ENCODE measurements at places on chromosomes 3 and 15.

DNA sequence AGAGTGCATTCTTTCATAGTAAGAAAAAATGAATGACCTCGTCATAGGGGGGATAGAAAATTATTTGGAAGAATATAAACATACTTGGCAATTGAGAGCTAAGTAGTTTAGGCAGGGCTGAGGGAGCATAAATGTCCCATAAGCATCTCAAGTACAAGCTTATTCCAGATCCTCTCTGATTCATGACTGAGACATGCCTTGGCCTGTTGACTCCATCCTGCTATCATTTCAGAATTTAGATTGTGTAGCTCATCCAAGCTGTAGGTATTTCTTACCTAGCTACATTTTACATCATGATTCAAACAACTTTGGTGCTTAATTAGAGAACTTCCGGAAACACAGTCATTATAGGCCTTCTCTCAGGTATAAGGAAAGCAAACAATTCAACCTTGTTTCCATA, 12.3 kb downstream of the POGLUT1 start:
- no peak for DNase-seq

GRCh38 chr3:40602778-40603385, 78.1 kb downstream of the ZNF621 start:
- DNase-seq = no peak

DNA sequence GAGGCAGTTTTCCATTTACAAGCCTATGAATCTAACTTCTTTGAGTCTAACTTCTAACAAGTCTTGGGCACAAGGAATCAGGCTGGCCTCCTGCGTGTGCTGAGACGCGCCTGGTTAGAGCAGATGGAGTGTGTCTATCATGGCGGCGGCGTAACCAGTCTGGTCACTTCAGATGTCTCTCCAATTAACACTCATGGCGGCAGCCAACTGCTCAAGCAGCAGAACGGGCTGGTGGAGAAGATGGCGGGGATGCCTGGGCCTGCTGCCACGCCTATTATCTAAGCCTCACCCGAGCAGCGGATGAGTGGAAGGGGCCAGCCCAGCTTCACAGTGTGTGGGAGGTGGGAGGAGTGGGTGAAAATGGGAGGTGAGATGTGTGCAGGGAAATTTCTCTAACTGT, 246.4 kb upstream of the TPRG1 start:
- no peak for DNase-seq

GRCh38 chr3:180496995-180497394, 105.0 kb upstream of the TTC14 start:
- no peak for DNase-seq

DNA sequence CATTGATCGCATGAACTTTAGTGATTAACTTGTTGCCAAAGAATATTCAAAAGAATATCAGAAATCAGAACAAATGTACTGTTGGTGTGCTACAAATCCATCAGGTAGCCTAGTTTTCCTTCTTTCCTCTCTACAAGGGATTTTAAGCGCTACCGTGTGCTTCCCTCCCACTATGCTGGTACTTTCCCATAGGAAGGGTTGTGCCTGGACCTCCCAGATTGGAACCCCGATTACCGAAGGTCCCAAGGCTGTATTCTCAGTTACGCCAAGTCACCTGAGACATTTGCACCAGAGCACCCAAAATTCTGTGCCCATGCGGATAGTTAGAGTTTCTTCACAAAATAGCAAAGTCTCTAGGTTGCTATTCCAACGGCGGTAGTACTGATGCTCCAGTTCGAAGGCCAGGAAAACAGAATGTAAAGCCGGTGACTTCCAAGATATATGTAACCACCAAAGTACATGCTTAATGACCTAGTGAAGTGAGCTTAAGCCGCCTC, 23.4 kb upstream of the GATM start:
- no peak for DNase-seq

DNA sequence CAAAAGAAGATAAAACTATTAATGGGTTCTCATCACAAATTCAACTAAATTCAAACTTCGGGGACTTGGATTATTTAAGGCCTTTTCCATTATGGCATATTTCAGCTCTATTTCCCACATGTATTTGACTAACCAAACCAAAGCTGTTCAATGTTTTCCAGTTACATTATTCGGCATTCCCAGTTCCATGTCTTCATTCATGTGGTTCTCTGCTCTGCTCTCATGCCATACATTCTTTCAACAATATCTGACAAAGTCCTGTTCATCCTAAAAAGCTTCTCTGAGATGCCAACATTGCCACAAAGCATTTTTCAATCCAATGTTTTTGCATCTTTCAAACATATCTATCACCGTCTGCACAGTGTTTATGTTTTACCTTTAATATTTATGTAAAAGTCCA, 141.4 kb downstream of the GREM1 start:
- DNase-seq = no peak

DNA sequence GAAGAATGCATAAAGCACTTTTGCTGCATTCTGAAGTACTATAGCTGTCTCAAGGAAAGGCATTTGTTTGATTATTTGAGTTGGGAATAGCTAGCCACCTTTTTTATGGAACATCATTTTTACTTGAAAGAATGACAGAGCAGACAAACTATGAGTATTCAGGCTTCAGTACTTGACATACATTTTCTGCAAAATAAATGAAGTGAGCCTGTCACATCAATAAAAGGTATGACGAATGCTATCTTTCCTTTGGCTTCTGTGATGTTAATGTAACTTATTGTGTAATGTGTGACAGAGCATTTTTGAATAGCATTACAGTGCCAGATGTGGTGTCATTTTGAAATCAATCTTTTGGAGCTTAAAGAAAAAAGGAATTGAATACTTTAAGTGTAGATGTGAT, 440.3 kb upstream of the ONECUT1 start:
- no peak for DNase-seq

- no peak for DNase-seq
Observed at GRCh38 chr15:85035980-85036379, 54.3 kb downstream of the PDE8A start.

DNA sequence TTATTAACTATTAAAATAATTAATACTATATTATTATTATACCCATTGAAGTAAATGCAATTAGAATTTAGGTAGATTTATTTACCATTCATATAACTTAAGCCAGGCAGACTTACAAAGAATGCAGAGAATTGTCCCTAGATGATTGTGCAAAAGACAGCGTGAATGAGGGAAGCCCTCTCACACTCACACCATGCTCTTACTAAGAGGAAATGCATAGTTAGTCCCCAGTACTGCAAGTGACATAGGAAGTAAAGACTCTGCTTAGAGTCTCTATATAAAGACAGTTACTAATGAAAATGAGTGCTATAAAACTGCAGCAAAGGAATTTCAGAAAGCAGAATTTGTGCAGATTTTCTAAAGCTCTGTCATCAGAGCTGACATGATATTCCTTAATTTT, 270.4 kb downstream of the ZBBX start:
- DNase-seq = no peak

- DNase-seq = no peak
Observed at GRCh38 chr15:20358779-20359414, 182.7 kb downstream of the GOLGA6L6 start.
